Activated T-helper 1 cell treated with anti-CD3 and anti-CD28 coated beads, Interleukin-2, amount 50 U/mL, for 16 hours (primary cell): ENCODE measurements at places on chromosomes 12 and 14.

DNA sequence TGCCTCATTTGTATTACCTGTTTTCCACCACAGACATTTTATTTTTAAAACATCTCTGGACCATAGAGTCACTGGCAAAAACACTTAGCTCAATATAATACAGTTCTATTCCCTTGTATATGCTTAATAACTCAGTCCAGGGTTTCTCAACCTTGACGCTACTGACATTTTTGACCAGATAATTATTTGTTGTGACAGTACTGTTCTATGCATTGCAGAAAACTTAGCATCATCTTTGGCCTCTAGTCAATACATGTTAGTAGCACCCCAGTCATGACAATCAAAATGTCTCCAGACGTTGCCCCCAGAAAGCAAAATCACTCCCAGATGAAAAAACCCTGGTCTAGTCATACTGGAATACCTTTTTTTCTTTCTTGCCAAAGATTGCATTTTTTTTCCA lies 174.7 kb downstream of the TMEM132D start:
- no peak for DNase-seq

DNA sequence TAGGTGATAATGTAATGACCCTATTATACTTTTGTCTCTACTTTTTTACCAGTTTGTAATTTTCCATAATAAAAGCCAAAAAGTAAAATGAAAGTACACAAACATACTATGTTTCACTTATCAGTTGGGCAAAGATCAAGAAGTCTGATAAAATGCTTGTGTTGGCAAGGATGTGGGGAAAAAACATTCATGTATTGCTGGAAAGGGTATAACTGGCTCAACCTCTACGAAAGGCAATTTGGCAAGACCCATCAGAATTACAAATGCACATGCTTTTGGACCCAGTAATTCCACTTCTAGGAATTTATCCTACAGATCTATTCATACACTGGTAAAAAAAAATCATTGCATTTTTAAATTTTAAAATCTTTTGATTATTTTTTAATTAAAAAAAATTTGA lies 68.0 kb downstream of the SPTB start:
- DNase-seq = no peak

DNA sequence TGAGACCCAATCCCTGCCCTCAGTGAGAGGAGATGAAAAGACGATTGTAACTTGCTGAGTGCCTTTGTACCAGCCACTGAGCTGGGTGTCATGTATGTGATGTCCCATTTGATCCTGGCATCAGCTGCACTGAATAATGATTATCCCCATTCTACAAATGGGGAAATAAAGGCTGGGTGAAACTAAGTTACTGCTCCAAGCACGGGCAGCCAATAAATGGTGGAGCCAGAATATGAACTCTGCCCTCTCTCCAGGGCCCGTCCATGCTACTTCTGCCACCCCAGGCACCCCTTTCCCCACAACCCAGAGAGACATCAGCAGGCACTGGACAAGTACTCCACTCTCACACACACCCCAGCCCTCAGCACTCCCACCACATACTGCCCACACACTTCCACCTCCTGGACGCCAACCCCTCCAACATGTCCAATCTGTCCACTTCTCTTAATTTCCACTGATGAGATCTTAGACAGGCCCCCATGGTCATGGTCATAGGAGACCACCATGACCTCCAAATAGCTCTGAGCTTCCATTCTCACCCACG lies 115.8 kb downstream of the DICER1 start:
- no peak for DNase-seq

DNA sequence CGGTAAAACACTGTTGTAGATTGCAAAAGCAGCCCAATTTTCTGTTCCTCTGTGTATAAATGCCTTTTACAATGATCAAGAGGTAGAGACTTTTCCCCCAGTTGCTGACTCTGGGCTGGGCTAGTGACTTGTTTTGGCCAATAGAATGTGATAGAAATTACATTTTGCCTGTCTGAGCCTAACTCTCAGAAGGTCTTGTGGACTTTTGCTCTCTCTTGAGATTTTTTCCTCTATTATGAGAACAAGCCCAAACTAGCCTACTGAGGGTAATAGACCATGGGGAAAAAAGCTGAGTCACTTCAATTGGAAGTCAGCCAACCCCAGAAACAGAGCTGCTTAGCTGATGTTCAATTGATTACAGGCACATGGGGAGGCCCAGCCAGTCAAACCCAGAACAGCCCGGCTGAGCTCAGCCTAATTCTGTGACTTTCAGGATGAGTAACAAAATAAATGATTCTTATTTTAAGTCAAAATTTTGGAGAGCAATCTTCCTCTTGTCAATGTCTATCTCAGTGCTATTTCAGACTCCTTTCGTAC lies 61.4 kb downstream of the MYF5 start:
- DNase-seq = no peak

GRCh38 chr14:53124786-53125185 lies 28.3 kb downstream of the DDHD1 start:
- no peak for DNase-seq

DNA sequence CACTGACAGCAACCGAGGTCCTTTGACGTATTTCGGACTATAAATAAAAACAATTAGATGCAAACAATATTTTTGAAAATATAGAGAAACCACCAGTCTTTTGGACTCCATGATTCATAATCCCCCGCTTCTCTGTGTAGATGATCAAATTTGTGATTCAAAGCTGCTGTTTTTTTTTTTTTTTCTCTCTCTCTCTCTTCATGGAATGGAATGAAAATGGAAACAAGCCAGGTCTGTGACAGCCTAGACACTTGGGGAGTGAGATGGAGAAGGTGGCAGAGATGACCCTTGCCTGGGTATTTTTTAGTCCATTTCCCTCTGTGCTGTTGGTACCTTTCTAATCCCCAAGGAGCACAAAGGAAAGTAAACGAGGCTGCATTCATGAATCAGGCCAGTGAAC lies 248.5 kb downstream of the GLT1D1 start:
- no peak for DNase-seq

DNA sequence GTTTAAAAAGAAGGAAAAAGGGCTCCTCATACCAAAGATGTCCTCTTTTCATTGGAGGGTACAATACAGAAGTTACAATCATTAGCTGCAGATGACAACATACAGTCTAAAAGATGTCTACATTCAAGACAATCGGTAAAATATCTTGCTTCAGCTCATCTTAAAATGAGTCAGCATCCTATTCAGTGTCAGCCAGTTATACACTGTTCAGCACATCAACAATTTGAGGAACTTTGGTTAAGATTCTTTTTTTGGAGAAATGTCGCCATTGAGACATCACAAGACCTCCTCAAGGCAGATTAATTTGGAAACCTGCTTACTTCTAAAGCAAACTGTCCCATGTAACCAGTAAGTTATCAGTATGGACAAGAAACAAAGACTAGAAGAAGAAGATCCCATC lies 100.7 kb upstream of the SLC38A4 start:
- no peak for DNase-seq

- no peak for DNase-seq
Observed at GRCh38 chr14:23558346-23559009, 2.4 kb downstream of the THTPA start.

GRCh38 chr12:88305254-88305890 lies 163.3 kb downstream of the TMTC3 start:
- DNase-seq = no peak

GRCh38 chr14:89550821-89551220 lies 133.8 kb upstream of the FOXN3 start:
- DNase-seq = no peak

DNA sequence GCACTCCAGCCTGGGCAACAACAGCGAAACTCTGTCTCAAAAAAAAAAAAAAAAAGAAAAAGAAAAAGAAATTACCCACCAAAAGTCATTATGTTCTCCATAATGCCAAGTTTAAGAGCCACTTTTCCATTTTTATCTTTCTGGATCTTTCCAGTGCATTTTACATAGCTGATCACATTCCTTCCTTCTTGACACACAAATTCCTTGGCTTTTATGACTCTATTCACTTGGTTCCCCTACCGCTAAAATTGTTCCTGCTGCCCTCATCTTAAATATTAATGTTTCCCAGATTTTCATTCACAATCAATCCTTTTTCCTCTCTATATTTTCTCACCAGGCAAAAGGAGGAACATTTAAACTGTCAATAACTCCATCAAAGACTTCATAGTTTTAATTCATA lies 20.2 kb downstream of the KLHL28 start:
- DNase-seq = no peak

GRCh38 chr12:40107803-40108620 lies 2.1 kb upstream of the SLC2A13 start:
- peak; percentile 8 for DNase-seq

DNA sequence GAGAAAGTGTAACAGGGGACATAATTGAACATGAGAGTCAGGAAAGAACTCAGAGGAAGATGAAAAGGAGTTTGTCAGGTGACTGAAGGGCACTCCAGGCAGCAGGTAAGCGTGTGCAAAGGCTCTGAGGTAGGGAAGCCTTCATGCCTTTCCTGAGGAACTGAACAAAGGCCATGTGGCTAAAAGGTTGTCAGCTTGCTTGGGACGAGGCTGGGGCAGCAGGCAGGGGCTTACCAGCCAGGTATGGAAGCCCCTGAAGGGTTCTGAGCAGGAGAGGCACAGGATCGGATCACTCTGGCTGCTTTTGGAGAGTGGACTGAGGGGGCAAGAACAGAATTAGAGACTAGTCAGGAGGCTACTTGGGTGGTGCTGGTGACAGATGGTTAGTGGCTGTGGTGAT lies 5.2 kb downstream of the LPCAT3 start:
- DNase-seq = no peak

DNA sequence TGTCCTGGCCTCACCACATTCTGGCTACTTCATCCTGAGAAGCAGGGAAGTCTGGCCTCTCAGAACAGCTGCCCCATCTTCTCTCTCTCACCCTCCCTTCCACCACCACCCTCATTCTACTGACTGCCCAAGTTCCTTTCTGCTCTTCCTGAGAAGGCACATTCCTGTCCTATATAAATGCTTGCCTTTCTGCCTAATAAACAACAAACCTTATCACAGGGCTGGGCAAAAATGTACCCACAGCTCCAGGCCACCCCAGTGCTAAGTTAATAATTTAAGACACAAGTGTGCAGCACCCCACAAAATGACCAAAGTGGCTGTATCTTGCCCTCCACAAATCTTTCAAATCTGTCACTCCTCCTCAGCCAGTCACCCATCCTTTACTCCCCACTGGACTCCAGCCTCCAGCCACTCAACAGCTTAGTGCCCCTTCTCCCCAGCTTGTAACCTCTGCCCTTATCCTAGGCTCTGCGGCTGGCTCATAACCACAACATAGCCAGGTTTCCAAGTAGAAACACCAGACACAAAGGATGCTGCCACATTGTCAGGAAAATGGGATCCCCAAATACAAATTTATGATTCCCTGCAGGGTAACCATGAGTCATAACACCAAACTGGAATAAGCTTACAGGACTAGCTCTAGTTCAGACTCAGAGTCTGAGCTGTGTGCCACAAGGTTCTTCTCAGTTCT lies 15.0 kb downstream of the OXA1L start:
- no peak for DNase-seq

- no peak for DNase-seq
Observed at GRCh38 chr14:45038865-45039264, 45.1 kb upstream of the PRPF39 start.

GRCh38 chr12:58915634-58916033 lies 4.7 kb downstream of the LRIG3 start:
- DNase-seq = no peak

- no peak for DNase-seq
Observed at GRCh38 chr12:120515496-120515895, 13.5 kb downstream of the COQ5 start.

GRCh38 chr12:123891516-123892179 lies 81.0 kb downstream of the CCDC92 start:
- no peak for DNase-seq
